Activated T-cell treated with anti-CD3 and anti-CD28 coated beads, Interleukin-2, amount 50 U/mL, for 72 hours (primary cell): ENCODE measurements at places on chromosomes 3 and 15.

DNA sequence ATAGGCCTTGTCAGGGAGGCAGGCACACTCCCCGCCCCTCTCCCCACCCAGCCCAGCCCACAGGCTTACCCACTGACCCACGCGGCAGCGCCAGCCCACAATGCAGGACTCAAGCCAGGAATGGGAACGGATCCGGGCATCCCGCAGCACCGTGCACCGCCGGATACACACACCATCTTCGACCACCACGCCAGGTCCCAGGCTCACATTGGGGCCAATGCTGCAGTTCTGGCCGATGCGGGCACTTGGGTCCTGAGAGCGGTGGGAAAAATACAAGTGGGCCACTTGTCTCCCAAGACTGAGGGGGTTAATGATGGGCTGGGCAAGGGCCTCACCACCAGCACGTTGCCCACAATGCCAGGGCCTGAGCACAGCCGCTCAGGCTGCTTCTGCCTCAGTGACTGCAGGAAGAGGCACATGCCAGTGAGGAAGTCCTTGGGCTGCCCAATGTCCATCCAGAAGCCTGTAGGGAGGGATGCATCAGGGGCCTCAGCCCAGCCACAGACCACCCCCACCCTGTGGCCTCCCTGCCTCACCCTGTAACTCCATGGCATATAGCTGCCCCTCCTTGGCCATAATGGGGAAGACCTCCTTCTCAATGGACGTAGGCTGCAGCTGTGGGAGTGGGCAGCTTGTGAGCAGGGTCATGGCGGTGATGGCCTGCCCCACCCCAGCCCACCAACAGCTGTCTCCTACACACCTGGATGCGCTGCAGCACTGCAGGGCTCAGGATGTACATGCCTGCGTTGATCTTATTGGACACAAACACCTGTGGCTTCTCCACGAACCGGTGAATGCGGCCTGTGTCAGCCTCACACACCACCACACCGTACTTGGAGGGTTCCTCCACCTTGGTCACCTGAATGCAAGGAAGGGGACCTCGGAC lies 1.6 kb downstream of the GMPPB start:
- no peak for DNase-seq

DNA sequence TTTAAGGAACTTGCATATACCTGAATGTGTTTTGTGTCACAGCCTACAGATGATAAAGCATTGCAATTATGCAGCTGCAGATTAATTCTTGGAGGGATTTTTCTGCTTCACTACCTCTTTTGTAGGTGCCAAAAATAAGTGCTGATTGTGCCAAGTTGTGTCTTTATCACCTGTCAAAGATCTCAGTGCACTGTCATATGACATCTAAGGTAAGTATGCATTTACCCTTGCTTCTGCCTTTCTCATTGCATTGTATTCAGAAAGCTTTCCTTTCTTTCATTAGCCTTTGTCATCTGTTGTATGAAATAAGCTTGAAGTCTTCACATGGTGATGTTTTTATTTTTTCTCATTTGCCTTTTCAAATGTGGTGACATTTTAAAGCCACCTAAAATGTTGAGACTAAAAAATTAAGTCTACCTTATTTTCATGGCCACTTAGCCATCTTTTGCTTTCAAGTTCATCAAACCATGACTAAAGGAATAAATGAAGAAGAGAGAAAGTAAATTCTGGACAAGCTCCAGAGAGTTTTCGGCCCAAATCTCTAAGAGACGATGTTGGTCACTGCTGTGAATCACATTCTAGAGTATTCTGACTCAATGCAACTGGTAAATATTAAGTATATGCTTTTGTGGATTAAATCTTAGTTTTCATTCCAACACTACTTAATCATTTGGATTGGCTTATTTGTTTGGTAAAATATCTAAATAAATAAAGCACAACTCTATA lies 381.8 kb upstream of the EPHA3 start:
- no peak for DNase-seq

- no peak for DNase-seq
Measured at GRCh38 chr3:101418851-101419250, 94.2 kb downstream of the SENP7 start.

DNA sequence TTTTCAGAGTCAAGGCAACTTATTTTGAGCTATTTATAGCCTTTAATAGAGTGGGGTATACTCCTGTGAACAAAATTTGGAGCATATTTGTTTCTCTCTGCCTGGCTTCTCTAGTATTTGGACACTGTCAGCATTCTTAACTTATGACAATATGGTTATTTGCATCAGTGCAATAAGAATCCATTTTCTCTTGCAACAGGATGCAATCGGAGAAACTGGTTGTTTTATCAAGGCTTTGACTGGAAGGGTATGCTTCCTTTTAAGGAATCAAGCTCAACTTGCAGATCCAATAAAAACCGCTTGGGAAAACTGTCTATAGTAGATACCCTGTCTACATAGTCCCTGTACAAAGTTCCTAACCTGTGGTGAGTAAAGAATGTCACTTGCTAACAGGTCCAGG lies 106.7 kb downstream of the DPH6 start:
- DNase-seq, result no peak

GRCh38 chr15:89377842-89378295 lies 43.2 kb upstream of the POLG start:
- no peak for DNase-seq

DNA sequence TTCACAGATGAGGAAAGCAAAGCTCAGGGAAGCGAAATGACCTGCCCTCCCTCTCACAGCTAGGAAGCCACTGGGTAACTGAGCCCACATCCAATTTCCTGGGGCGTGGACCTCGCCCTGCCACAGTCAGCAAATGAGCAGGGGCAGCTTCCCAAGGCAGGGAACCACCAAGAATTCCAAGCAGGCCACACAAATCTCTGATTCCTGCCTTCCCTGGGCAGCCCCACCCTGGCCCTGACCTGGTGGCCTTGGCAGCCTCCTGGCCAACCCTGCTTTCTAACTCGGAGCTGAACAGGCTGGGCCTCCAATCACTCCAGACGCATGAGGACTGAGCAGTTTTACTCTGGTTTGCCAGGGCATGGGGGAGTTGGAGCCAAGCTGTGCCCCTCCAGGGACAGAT lies 203.7 kb upstream of the TLE3 start:
- no peak for DNase-seq
